Fibroblast of upper back skin (primary cell): ENCODE measurements at places on chromosomes 11 and 22.

DNA sequence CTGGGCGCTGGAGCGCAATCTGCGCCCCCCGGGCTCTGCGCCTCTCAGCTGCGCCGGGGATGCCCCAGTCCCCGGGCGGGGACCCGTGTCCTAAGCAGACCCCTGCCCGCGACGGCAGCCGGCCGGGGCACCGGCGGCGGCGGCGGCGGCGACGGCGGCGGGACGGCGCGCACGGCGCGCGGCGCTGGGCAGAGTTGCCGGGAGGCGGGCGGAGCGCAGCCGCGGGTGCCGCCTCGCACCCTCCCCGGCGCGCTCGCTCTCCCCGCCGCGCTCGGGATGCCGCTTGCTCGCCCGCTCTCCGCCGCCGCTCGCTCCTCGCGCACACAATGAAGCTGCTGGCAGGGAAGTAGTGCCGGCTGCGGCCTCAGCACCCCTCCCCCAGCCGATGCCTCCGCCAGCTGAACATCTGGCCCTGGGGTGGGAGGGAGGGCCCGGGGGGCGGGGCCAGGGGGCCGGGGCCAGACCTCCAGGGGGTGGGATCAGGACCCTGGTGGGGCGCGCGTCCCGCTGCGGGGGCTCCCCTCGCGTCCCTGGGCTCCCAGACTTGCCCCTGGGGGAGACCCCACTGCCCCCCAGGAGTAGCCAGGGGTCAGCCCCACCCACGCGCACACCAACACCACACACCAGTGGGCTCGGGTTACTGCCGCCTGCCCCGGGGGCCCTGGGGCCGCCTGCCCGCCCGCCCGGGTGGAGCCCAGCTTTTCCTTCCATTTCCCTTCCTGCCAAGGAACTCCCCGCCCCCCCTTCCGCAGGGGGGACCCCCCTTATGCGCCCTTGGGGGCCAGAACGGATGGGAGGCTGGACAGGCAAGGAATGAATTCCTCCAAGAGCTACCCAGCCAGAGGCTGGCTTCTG, at the start of gene RCOR2:
TSS of gene RCOR2 (minus strand) at position 328 of the 855 bp plus-strand sequence. CDS start 708 bp downstream, outside the sequence.
- DNase-seq: peak; percentile 86

- DNase-seq: no peak
These were observed 83.7 kb upstream of the LINC01488 start for GRCh38 chr11:69397732-69398131.

DNA sequence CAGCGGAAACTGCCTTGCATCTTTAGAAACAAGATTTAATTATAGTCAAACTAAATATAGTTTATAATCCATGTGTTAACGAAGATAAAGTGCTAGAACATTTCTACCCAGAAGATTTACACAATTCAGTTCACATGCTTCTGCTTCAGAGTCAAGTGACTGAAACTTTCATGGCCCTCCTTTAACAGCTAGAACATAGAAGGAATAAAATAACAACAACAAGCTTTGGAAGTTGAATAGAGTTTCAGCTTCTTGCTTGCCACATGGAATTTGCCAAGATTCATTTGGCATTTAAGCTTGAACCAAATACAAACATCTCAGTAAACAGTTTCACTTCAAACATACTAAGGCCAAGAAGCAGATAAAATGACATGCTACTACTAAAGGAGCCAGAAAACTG, 676.3 kb upstream of the ANO3 start:
- DNase-seq: no peak

GRCh38 chr22:33853200-33854097, 66.8 kb downstream of the LARGE1 start:
- peak; percentile 73 for DNase-seq

DNA sequence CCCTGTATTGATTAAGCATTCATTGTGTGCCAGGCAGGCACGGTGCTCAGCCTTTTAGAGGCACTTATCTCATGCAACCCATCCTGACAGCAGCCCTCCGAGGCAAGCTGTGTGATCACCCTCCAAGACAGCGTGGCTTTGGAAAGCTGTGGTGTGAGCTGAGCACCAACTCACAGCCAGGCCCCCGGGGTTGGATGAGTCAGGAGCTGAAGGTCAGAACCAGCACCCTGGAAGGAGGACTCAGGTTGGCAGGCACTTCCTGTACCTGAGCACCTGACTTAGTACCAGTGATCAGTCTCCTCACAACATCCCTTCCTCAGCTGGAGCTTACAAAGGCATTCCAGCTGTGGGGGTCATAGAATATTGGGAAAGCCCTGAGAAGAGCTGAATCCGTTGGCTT, 9.0 kb downstream of the PATZ1 start:
- no peak for DNase-seq

- peak; percentile 76 for DNase-seq
These were observed 74.3 kb downstream of the RPUSD4 start for GRCh38 chr11:126137136-126137535.

GRCh38 chr11:94557421-94557820, 9.7 kb upstream of the PIWIL4 start:
- peak; percentile 54 for DNase-seq

GRCh38 chr11:74647404-74647803, 55.0 kb downstream of the POLD3 start:
- no peak for DNase-seq

DNA sequence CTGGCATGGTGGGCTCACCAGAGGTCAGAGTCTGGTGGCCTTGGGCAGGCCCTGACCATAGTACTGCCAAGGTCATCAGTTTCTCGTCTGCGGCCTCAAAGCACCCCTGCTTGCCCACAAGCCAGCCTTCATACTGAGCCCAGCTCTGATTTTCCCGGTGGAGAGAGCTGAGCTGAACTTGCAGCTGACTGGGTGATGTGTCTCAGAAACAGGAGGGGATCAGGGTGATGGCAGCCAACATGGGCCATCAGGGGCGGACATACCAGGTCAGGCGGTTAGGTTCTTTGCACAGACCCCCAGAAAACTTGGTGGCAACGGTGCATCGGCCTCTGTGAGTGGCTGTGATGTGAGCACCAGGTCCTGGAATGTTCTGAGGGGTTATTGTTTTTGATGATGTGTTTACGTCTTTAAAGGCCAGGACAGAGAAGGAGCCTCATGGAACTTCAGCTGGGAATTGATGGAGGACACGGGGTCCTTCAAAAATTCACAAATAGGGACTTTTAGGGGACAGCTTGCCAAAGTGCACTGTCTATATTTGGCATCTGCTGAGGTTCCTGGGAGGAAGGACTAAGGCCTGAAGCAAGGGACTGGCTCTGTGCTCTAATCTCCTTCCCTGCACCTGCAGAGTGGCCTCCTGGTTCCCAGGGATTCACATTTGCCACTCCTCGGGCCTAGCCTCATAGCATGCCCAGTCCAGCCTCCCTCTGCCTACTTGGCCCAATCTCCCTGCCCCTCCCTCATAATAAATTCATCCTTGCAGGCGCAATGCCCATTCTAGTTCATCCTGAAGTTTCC, 131.2 kb downstream of the OSBP2 start:
- DNase-seq: no peak

- DNase-seq: peak; percentile 68
These were observed 953 bp upstream of the PACS1 start for GRCh38 chr11:66068923-66069714.

GRCh38 chr11:120147094-120147949, 9.4 kb upstream of the TRIM29 start:
- DNase-seq: no peak

DNA sequence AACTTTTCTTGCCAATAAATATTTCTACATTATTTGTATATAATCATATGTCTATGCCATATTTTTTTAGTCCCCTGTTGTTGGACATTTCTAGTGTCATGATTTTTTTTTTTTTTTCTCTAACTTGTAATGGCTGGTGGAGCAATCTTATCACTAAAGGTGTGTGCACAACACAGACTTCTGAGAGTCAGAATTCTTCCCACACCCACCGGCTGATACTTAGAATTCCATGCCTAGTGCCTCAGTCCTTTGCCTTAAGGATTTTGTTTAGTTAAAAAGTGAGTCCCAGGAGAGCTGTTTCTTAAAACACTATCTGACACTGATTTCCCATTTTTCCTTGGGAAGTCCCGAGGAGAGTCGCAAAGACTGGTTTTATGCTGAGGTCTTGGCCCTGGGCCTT, 87.7 kb upstream of the BARX2 start:
- DNase-seq: no peak

GRCh38 chr11:118792570-118793124, 1.7 kb upstream of the DDX6 start:
- peak; percentile 93 for DNase-seq

- DNase-seq: no peak
These were observed 189.5 kb downstream of the FAM76B start for GRCh38 chr11:95599959-95600586.

- DNase-seq: peak; percentile 91
These were observed at the start of gene SNX32 for GRCh38 chr11:65833297-65834030. SNX32 (plus strand) TSS chr11:65833963; CDS start chr11:65834066, 103 bp downstream.

DNA sequence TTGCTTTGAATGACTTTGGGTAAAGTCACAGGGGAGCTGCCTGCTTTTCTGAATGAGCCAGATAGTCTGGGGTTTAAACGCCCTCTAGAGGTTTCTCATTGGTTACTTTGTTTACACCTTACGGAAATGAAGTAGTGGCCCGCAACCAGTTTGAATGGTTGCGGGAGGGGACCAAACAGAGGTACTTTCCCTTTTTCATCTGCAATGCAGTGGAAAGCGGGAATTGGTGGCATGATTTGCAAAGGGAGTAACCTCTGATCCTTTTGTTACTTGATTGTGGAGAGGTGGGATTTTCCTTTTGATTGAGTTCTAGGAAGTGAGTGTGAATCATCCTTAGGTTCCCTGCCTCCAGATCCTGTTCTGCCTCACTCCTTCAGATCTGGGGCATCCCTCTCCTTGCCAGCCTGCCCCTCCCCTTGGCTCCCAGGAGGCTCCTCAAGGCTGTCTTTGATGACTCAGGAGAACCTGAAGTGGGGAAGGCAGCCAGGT, 15.9 kb upstream of the GLYATL1 start:
- DNase-seq: peak; percentile 42

GRCh38 chr11:95563859-95564258, 225.7 kb downstream of the FAM76B start:
- DNase-seq: peak; percentile 29

- DNase-seq: peak; percentile 32
These were observed 9.4 kb upstream of the SF1 start for GRCh38 chr11:64787526-64788320.

GRCh38 chr11:121884626-121885025, 231.4 kb downstream of the BLID start:
- no peak for DNase-seq

DNA sequence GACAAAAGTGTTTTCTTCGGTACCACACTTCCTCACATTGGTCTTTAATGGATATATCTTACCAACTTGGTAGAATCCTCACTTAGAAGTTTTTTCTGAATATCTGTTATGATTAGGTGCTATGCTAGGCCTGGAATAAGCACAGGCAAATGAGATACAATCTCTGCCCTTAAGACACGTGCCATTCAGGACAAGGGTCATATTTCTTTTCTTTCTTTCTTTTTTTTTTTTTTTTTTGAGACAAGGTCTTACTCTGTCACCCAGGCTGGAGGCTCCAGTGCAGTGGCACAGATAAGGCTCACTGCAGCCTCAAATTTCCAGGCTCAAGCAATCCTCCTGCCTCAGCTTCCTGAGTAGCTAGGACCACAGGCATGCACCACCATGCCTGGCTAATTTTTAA, 23.0 kb downstream of the WBP2NL start:
- no peak for DNase-seq

DNA sequence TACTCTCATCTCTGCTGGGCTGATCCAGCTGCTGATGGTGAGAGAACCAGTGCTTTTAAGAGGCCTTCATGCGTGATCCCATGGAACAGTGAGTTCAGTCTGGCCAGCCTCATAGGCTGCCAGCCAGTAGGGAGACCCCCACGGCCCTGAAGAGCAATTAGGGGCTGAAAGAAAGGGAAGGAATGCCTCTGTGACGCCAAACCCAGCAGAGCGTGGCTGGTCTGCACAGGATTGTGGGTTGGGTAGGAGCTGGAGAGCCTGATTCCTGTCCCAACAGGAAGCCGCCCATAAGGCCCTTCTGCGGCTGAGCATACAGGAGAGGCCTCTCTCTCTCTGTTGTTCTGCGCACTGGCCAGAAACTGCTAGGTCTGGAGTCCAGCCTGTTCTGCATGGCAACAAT, 181.5 kb upstream of the E2F8 start:
- no peak for DNase-seq

GRCh38 chr11:14446701-14447169, 52.9 kb downstream of the COPB1 start:
- peak; percentile 76 for DNase-seq

DNA sequence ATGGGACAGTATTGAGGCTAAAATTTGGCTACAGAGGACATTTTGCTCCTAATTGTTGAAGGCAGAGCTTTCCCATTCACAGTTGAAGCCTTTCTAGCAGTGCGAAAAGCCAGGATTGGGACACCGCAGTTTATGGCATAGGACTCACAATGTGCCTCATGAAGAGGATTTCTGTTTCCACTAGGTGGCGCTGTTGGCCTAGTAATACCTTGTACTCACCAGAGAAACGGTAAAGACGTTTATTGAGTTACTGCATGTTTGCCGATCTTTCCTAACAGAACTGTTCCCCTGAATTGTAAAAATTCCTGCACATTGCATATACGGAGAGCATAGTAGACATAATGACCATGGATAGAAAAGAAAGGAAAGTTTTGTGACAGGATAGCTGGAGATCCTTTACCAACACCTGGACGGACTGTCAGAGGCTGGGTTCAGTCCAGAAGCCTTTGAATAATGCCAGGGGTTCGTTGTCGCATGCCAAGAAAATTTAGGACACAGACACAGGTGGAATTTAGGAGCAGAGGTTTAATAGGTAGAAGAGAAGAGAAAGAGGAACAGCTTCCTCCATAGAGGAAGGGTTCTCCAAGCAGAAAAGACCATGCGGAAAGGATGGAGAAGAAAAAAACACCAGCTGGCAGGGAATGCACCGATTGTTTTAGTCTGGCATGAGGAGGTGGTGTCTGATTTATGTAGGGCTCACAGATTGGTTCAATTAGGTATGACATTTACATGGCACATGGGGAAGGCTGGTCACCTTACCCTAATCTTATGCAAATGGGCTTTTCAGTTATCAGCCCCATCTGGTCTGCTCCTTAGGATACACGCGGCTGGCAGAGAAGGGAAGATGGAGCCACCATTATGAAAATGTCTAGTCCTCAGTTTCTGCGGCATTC, 10.8 kb upstream of the OR51D1 start:
- DNase-seq: peak; percentile 73

DNA sequence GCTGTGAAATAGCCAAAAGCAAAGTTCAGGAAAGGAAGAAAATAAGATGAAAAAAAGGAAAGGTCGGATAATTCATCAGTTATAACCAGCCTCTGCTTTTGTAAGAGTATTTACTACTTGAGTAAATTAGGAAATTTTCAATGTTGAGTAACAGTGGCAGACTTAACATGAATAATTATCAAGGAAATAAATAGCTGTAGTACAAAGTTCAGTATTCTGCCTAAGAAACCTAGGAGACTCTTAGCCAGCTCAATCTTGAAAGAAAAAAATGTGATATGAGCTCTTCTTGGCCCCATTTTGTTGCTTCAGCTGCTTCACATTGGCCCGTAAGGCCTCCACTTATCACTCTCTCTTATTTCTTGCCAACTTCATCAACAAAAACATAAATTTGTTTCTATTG, 17.0 kb upstream of the DNAJB7 start:
- DNase-seq: no peak

DNA sequence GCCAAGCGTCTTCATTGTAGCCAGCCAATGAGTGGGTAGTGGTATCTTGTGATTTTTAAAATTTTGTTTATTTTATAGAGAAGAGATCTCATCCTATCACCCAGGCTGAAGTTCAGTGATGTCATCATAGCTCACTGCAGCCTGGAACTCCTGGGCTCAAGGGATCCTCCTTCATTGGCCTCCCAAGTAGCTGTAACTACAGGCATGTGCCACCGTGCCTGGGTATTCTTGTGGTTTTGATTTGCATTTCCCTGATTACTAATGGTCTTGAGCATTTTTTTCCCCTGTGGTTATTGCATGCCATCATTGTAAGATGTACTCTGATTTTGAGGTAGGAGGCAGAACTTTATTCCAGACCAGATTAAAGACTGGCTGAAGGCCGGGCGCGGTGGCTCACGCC, 2.4 kb upstream of the DENND6B start:
- DNase-seq: no peak

- no peak for DNase-seq
These were observed 20.5 kb downstream of the EPS8L2 start for GRCh38 chr11:726278-727220.
